ENCODE measurements at places on chromosomes 11 and 22.
A peak's percentile ranks its signal among the peaks of the same experiment; 100 is the strongest.

DNA sequence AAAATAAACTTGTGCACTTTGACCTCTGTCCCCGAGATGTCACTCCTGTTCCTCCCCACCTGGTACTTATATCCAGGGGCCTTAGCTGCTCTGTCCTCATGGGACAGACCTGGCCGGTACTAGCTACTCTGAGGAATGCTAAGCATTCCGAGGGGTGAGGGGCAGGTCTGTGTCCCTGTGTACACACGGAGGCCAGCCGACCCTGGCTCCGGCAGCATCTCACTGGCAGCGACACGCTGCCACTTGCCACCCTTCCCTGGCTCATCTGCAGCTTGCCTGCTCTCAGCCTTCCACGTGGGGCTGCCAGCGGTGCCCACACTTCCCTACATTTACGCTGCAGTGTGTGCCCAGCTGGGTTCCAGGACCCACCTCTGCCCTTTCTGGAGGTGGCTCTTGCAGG is 21.6 kb upstream of the TEF start:
- no peak for DNase-seq

GRCh38 chr11:66720223-66720898 is 8.7 kb downstream of the SPTBN2 start:
- peak; percentile 62 for DNase-seq

DNA sequence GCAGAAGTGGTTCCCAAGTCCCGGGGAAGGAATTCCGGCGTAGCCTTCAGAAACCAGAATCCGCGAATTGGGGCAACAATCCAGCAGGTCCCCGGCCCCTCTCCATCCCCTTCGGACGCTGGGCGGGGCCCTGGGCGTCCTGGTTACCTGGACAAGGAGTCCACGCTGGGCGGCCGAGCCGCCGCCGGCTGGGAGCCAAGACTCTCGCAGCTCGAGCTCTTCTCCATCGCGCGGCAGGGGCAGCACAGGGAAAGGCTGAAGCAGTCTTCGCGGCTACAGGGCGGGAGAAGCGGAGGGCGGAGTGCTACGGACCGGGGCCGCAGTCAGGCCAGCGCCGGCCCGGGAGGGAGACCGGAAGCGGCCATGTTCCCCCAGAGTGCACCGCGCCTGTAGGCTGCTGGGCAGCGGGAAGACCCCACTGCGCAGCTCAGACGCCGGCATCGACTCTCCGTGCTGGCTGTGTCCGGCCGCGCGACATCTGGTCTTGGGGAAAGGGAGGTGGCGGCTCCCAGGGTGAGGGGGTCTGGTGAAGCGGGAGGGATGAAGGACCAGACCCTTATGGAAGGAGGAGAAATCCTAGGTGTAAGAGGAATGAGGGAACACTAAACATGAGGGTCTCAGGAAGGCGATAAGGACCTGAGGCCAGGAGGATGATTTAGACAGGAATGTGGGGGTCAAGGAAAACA is at the start of gene MTMR2:
TSS of gene MTMR2 (minus strand) at position 380 of the 686 bp plus-strand sequence. CDS start at position 227, 153 bp downstream.
- DNase-seq, result peak; percentile 84

GRCh38 chr11:111177037-111177871 is 68.3 kb upstream of the POU2AF2 start:
- DNase-seq, result no peak

- no peak for DNase-seq
These were observed 24.2 kb downstream of the MUC5AC start for GRCh38 chr11:1181853-1182535.

- DNase-seq, result no peak
These were observed 65.0 kb upstream of the TTC12 start for GRCh38 chr11:113249491-113249763.

DNA sequence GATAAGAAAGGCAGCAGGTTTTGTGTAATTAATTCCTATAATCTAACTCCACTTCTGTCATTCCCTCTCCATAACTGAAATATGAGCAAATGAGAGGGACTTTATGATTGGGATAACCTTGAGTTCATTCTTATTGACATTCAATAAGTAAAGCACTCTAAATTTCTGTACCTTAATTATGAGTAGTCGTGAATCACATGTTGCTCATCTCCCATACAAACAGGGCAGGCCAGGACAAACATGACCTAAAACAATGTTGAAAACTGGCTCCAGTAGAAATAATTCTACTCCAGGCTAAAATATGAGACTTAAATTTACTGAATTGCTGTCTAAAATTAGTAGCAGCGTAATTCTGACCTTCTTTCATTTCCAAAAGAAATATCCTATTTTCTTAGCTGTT is 505.4 kb downstream of the NELL1 start:
- no peak for DNase-seq

- DNase-seq, result peak; percentile 55
These were observed 831 bp downstream of the CD44 start for GRCh38 chr11:35139722-35140282.

DNA sequence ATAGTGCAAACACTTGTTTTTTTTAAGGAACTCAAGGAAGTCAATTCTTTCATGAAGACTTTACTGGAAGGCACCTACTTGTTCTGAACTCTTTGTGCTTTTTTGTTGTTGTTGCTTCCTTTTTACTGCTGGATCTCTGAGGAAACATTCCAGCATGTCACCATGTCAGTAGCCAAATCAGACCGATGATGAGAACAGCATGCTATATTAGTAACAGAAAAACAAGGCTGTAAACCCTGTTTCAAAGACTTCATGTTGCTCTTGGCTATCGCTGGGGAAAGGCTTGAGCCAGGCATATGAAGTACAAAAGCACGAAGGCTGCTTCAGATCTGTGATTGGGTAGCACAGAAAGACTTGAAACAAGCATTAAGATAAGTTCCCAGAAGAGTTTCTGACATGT is 125.6 kb upstream of the SLC5A12 start:
- no peak for DNase-seq
